Omental fat pad (tissue), 4 donors: ENCODE measurements at places on chromosomes 2 and 18. TPM values are rescaled to one million over a fixed set of nuclear protein-coding genes. Genes with fewer than 3 reads are reported as not detected.

GKN2 gene
- total RNA-seq, result not detected

CNDP2 gene
- 91.7 TPM for total RNA-seq

GRCh38 chr2:240519396-240520129 is 38.2 kb downstream of the ANKMY1 start:
- DNase-seq, result no peak

DNA sequence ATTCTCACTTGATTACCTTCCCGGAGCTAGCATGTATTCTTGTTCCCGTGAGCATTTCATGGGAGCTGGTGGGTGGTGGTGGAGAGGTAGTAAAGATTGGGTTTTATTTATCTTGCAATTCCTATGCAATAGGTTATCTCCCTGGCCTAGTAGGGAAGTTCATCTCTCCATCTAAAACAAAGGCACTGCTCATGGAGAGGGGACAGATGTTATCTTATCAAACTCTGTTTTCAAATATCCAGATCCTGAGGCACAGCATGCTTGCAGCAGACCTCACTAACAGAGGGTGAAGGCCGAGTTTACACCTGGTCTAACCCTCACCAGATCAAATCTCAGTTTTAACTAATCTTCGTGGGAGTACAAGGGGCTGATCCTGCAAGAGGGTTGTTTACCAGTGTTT is 98.9 kb downstream of the CYRIA start:
- DNase-seq, result no peak

- no peak for DNase-seq
Measured at GRCh38 chr2:20596973-20597859, 53.7 kb downstream of the HS1BP3 start.

DNA sequence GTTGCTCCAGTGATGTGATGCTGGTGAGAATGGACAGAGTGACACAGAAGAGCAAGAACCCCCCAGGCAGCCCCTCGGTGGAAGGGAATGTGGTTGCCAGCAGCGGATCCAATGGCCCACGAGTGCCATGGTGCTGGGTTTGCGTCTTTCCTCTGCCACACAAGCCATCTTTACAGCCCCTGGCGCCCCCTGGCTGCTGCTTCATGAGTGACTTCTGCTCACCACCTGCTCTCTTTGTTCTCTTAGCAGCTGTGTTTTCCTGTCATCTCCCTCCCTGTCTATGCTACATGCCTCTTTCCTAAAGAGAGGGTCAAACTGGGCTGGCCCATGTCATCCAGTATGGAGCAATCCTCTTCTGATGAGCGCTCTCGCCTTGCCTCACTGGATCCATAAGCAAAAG is 300.0 kb upstream of the SMIM21 start:
- no peak for DNase-seq
